ENCODE measurements at places on chromosomes 7 and 10.
A peak's percentile ranks its signal among the peaks of the same experiment; 100 is the strongest.

- DNase-seq: peak; percentile 51
Measured at GRCh38 chr10:62166331-62167131, 102.1 kb downstream of the RTKN2 start.

DNA sequence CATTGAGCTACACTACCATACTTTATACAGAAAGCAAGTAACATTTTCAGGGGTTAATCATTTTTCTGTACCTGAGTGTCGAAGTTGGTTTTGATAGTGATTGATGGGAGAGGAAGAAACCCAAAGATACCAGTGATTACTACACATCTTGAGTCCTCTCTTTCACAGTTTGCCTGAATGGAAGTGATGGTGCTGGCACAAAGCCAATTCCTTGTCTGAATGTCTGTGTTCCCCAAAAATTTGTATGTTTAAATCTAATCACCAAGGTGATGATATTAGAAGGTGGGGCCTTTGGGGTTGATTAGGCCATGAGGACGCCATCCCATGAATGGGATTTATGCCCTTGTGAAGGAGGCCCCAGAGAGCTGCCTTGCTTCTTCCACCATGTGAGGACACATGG lies 696.9 kb upstream of the ANKRD30A start:
- no peak for DNase-seq

GRCh38 chr7:1761097-1761496 lies 91.0 kb downstream of the ELFN1 start:
- DNase-seq: no peak

DNA sequence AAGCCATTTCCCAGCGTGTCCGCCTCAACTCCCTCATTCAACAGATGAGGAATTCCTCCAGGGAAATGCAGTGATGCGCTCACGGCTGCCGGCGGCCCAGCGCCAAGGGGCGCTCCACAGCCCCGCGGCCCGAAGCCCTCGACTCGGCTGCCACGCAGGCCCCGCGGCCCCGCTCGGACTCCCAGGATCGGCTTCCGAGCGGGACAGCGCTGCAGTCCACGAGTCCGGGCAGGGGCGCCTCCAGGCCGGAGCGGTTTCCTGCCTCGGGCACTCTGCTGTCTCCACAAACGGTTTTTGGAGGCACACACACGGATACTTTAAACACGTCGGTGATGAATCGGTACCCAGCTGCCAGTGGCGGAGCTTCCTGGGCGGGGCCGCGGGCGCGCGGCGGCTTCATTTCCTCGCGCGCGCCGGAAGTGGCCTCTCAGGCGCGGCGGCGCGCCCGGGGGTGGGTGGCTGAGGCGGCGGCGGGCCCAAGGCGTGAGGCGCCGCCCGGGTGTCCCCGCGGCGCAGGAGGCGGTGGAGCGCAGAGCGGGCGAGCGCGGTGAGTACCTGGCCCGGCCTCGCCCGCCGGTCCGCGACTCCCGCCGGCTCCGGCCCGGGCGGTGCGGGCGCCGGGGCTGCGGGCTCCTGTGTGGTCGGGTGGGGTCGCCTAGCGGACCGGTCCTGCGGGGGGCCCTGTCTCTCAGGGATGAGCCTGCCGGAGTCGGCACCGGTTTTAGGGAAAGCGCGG lies at the start of gene CSGALNACT2:
Gene CSGALNACT2 (plus strand): TSS at position 425 of the 736 bp plus-strand sequence. CDS start 16,705 bp downstream, outside the sequence.
- peak; percentile 90 for DNase-seq

DNA sequence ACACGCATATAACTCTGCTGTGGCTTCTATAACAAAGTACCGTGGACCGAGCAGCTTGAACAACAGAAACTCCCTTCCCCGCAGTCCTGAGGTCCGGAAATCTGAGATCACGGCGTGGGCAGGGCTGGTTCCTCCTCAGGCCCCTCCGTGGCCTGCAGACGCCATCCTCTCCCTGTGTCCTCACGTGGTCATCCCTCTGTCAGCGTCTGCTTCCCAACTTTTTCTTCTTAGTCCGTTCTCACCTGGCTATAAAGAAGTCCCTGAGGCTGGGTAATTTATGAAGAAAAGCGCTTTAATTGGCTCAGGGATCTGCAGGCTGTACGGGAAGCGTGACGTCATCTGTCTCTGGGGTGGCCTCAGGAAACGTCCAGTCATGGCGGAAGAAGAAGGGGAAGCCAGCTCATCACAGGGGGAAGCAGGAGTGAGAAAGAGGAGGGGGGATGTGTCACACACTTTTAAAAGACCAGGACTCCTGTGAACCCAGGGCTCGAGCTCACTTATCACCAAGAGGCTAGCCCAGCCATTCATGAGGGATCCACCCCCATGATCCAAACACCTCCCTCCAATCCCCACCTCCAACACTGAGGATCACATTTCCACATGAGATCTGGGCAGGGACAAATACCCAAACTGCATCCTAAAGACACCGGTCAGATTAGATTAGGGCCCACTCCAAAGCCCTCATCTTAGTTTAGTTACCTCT lies 91.2 kb upstream of the INSIG1 start:
- DNase-seq: peak; percentile 91

DNA sequence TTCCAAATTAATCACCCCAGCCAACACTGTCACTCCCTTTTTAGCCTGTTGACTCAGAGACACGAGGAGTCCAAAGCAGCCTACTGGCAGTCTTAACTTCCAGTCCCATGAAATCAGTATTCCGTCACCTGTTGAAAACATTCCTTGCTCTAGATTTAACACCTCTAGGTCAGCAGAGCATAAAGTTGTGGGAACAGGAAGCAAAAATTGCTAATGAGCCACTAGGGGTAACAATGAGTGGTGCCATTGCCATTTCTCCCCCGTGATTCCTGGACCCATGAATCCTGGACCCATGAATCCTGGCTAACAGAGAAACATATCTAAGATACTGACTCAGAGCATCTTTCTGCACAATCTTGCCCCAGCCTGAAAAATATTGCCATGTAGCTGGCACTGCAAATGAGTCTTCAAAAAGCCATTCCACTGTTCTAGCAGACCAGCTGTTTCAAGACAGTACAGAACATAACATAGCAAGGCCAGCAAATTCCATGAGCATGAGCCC lies 252.7 kb upstream of the PTER start:
- DNase-seq: no peak

DNA sequence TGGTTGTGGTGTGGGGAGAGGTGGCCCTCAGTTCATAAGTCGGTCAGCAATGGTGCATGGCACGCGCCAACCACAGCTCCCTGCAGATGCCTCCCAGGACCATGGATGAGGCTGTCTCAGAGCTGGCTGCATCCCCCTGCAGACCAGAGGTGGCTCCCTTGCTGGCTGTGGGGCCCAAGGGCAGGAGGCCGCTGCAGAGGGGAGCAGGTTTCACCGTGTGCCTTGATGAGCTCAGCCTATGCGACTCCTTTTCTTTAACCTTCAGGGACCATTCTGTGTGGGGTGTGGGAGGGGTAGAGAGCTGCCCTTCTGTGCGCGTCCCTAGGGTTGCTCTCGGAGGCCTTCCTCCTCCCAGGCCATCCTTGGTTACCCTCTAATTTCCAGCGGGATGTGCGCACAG lies 152.4 kb downstream of the ACTR3B start:
- no peak for DNase-seq

DNA sequence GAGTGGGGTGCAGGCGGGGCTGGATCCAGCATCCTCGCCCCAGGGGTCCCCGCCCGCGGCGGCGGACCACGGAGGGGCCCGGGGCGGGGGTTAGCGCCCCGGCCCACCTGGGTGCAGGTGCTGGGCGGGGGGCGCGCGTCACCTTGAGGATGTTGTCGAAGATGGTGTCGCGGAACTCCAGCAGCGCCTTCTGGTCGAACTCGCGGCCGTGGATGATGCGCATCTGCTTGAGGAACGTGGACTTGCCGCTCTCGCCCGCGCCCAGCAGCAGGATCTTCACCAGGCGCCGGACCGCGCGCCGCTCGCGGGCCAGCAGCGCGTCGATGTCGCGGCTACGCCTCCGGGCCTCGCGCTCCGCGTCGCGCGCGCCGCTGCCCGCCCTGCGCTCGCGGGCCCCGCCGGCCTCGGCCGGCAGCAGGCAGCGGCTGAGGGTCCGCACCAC lies 376 bp downstream of the GNA12 start:
- no peak for DNase-seq

- DNase-seq: peak; percentile 7
Measured at GRCh38 chr7:39085590-39086049, 107.9 kb downstream of the POU6F2 start.

Measured in cardiac muscle cell (in vitro differentiated cells and primary cell).